ENCODE measurements at places on chromosomes 5 and 9. TPM values are rescaled to one million over a fixed set of nuclear protein-coding genes. Genes with fewer than 3 reads are reported as not detected.

Gene LMNB1
- total RNA-seq: 11.5 TPM

- DNase-seq: no peak
These were observed 8.9 kb downstream of the PRRT1B start for GRCh38 chr9:131554087-131554842.

DNA sequence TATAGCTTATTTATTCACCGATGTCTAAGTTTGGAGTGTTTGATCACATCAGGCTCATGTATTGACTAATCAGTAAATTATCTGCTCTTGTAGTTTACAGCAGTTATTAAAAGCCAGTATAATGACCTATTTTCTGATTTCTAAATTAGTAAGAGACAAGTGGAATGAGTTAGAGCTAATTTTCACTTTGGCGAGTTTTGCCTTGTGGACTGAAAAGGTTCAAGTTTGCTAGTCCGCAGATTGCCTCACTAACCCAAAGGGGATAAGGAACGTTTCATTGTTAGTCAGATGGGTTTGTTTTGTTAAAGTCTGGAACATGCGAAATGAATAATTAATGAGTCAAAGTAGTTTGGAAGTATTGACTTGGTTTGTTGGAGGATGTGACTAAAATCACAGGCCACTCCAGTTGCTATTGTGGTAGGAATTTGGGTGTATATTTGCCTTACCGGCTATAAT, 40.1 kb downstream of the SMARCA2 start:
- no peak for DNase-seq

DNA sequence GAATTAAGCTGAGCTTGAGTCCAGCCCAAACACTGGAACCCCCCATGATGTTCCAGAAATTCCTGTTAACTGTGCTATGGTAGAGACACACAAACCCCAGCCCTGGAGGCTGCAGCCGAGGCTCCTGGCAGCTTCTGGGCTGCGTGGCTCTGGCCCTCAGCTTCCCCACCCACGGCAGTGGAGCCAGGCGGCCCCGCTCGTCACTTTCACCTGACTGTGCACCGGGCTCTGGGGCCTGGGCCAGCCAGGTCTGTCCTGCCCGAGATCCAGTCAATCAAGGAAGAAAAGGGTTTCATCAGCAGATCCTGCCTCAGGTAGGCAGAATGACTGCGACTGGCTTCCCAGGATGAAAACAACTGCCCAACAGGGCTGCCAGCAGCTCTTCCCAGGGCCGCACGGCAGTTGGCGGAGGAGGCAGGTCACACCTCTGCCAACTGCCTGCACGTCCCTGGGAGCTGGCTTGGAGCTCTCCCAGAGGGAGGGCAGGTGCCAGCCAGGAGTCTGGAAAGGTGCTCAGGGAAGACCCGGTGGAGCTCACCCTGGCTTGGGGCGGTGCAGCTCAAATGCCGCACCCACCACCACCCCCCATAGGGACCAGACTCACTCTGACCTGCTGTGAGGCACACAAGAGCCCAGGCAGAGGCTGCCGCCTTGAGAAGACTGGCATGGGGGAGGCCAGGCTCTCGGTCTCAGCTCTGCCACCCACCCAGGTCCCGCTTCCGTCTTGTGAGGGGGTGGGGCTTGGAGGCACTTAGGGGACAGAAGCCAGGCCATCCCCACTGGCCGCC, 20.7 kb downstream of the BRD3 start:
- DNase-seq: peak; percentile 54

DNA sequence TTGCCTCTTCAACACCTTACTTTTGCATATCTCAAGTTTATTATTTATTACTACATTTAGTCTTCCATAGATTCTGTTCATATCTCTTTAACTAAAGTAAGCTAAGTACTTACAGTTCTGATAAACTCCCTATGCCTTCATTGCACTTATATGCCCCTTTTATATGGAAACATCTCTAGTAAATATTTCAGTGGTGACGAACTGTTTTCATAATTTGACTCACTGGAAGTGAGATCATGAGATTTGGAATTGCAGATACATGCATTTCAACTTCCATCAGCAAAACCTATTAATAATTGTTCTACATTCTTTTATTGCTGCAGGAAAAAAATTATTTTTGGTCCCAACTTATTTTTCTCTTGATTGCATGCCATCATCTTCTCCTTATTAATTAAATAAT, 263.5 kb downstream of the CD180 start:
- no peak for DNase-seq

DNA sequence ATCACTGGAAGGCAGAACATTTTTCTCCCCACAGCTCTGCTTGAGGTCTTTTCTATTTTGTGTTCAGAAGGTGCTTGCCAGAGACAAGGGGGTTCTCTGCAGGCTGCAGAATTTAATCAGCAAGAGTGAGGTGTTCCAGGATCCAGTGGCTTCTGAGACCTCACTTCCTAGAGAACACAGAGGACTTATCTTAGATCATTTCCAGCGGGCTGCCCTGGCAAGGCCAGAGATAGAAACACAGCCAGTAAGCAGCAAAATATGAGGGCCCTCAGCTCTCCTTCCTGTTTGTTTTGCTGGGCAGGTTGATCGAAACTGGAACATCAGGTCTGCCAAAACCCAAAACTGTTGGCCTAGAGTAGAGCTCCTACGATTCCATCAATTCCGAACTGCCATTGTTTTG, 187.3 kb downstream of the DIRAS2 start:
- no peak for DNase-seq

Measured in prostate gland (tissue), 2 donors.